Activated T-cell treated with anti-CD3 and anti-CD28 coated beads for 24 hours (primary cell): ENCODE measurements at places on chromosomes 1 and 21.

DNA sequence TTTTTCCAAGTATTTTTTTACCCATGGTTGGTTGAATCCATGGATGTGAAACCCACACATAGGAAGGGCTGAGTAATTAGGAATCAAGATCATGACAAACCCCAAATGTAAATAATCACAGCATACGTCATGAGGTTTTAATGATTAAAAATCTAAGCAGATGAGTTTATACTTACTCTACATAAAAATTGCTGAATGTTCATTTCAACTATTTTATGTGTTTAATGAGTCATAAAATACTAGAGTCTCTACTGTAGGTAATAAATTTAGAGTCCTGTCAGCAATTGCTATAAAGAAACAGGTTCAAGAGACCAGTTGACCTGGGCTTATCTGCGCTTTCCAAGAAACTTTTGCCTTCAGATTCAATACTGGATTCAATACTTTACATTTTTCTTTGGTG is 18.2 kb downstream of the CTH start:
- DNase-seq: no peak

DNA sequence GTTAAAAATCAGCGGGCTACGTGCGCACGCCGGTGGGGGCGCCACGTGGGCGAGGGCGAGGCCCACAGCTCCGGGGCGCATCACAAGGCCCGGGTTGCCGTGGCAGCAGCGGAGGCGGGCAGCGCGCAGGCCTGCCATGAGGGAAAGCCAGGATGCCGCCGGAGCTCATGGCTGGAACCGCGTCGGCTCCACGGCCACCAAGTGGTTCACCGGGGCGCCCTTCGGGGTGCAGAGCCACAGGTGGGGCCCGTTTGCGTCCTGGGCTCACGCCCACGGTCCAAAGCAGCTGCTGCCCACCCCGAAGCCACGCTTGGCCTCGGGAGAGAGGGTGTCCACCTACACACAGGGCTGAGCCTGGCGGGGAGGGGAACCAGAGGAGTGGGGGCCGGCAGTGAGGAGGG is 4.9 kb upstream of the TTC22 start:
- no peak for DNase-seq

DNA sequence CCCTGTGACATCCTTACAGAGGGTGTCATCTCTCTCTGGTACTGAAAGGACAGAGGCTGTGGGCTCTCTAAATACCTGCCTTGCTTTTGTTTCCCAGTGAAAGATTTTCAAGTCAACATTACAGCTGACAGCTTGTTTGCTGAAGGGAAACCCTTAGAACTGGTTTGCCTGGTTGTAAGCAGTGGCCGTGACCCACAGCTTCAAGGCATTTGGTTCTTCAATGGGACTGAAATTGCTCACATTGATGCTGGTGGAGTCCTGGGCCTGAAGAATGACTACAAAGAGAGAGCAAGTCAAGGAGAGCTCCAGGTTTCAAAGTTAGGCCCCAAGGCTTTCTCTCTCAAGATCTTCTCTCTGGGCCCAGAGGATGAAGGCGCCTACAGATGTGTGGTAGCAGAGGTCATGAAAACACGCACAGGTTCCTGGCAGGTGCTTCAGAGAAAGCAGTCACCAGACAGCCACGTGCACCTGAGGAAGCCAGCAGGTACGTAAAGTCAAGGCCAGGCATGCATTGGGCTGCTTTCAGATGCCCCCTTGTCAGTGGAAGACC is 11.8 kb downstream of the CD101 start:
- DNase-seq: no peak

DNA sequence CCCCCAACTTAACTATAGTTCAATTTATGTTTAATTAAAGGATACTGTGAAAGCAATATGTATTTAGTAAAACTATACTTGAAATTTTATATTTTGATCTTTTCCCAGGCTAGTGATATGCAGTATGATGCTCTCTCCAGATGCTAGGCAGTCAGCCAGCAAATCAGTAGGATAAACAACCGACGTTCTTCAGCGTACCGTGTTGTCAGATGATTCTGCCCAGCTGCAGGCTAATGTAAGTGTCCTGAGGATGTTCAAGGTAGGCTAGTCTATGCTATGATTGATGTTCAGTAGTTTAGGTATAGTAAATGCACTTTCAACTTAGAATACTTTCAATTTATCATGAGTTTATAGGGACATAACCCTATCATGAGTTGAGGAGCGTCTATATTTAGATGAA is 762.6 kb downstream of the MRPL39 start:
- DNase-seq: no peak

GRCh38 chr1:155873860-155874259 is 14.5 kb downstream of the SYT11 start:
- DNase-seq: no peak

DNA sequence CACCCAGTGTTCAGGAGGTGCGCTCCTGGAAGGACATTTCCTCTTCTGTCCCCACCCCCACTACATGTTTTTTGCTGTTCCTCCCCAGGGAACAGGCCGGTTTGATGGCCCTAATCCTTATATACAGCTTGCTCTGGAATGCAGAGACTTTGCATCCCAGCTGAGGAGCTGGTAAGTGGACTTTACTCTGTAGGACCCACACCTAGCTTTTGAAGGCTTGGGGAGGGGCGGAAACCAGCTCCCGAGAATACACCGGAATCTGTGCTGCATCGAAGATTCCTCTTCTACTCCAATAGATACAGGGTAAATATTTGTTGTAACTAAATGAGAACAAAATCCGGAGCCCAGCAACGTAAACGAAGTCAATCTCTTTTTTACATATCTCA is 1.2 kb upstream of the CGN start:
- no peak for DNase-seq

DNA sequence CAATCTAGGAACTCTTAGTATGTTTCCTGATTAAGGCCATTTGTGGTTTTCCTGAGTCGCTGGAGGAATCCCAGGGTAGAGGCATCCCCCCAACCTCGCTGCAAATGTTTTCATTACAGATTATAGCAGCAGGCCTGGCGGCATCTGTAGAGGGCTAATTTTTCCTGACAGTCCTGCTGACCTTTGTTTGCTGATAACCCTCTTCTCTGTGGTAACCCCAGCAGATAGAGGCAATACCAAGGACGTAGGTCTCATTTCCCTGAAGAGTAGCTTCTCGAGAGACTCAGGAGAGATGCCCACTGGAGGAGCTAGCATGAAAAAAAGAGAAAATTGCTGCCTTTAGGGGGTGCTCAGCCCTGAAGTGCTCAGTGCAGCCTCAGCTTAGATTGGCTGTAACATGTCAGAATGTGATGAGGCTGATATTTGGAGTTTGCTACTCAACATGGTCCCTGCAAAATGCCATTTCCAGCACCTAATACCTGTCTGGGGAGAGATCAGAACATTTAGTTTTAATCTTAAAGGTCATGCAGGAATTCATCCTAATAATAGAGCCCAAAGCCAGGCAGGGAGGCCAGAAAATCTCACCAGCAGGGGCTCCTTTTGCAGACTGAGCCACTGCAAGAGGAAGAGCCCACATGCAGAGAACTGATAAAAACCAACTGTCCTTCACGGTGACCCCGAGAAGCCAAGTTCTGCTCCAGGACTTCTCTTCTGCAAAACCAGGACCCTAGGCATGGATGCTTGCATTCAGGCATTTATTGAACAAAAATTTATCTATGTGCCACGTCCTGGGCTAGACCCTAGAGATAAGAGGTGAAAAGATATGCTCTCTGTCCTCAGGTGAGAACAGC is 184.5 kb downstream of the KAZN start:
- DNase-seq: no peak
